ENCODE measurements at places on chromosomes 4 and X. TPM values are rescaled to one million over a fixed set of nuclear protein-coding genes. Genes with fewer than 3 reads are reported as not detected.

Gene DRD5
- total RNA-seq, result 0.13 TPM

Gene EDA
- 1.6 TPM for total RNA-seq

Gene MEPE
- total RNA-seq, result not detected

Gene TBC1D9
- 11.6 TPM for total RNA-seq

Gene MGAT4D
- not detected for total RNA-seq

DNA sequence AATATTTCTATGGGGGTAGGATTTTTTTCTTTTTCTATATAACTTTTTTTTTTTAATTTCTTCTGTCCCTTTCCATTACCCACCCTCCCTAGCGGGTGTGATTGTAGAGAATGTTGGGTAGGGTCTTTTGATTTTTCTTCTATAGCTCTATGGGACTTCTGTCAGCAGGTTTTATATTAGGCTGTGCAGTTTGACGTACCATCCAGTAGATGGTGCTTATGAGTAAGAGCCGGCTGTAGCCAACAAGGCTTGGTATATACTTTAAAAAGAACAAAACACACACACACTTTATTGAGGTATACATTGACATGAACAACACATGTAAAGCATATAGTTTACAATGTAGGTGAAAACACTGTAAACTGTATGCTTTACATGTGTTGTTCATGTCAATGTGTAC, 247.9 kb upstream of the POF1B start:
- no peaks in the 10 kb centered on the region for H3K4me1 ChIP-seq
- H3K27ac ChIP-seq, result no peak overlapping the region
- no peak overlapping the region for H3K4me3 ChIP-seq
- no peak for DNase-seq

GRCh38 chr4:112082954-112083586, 62.2 kb upstream of the FAM241A start:
- H3K4me3 ChIP-seq, result no peak overlapping the region
- no peaks in the 10 kb centered on the region for H3K27me3 ChIP-seq
- H3K4me1 ChIP-seq, result no peaks in the 10 kb centered on the region
- peak; percentile 52 for DNase-seq
- peak overlapping the region; percentile 63 for H3K27ac ChIP-seq

DNA sequence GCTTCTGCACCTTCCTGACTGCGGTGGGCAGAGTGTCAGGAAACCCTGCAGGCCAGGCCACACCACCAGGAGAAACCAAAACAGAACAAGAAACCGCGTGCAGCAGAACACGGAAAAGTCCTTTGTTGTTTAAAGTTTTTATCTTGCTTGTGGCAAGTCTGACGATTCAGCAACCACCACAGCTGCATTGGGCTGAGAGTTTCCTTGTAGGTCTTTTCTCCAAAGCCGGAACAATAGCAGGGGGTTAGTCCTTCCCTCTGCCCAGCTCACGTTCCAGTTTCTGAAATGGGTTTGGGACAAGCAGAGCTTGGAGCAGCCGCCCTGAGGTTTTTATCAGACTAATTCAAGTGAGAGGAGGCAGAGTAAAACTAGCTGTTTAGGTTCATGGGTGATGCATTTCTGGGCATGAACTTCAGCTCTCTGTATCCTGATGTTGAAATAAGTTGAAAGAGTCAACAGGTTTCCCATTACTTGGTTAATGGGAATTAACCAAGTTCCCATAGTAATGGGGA, 216.9 kb downstream of the PTTG2 start:
- no peaks in the 10 kb centered on the region for H3K27me3 ChIP-seq
- DNase-seq, result no peak
- H3K36me3 ChIP-seq, result no peaks in the 10 kb centered on the region

GRCh38 chrX:115939070-115939469, 231.5 kb upstream of the AGTR2 start:
- H3K36me3 ChIP-seq, result no peaks in the 10 kb centered on the region
- no peak overlapping the region for H3K4me3 ChIP-seq
- no peak for DNase-seq
- peaks cover 6% of the 10 kb centered on the region for H3K27me3 ChIP-seq

DNA sequence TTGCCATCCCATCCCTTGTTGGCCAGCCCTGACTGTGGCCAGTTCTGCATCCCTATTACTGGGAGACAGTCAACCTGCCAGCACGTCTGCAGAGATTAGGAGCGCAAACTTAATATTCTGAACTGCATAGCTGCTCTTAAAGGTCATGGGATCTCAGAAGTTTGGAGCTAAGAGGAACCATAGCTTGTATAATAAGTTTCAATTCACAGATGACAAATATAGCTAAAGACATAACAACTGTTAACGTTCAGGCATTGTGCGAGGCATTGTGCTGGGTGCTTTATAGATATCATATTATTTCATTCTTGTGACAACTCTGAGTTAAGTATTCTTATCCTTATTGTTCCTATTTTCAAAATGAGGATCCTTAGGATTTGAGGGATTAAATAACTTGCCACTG, 3.7 kb downstream of the SCARB2 start:
- H3K36me3 ChIP-seq, result no peaks in the 10 kb centered on the region
- DNase-seq, result no peak
- H3K4me3 ChIP-seq, result no peak overlapping the region
- H3K4me1 ChIP-seq, result peaks cover 19% of the 10 kb centered on the region

- H3K4me3 ChIP-seq, result no peak overlapping the region
- no peaks in the 10 kb centered on the region for H3K4me1 ChIP-seq
- DNase-seq, result no peak
- no peak overlapping the region for H3K27ac ChIP-seq
- H3K27me3 ChIP-seq, result no peaks in the 10 kb centered on the region
- no peaks in the 10 kb centered on the region for H3K36me3 ChIP-seq
Measured at GRCh38 chr4:41504167-41504818, 33.7 kb upstream of the LIMCH1 start.

DNA sequence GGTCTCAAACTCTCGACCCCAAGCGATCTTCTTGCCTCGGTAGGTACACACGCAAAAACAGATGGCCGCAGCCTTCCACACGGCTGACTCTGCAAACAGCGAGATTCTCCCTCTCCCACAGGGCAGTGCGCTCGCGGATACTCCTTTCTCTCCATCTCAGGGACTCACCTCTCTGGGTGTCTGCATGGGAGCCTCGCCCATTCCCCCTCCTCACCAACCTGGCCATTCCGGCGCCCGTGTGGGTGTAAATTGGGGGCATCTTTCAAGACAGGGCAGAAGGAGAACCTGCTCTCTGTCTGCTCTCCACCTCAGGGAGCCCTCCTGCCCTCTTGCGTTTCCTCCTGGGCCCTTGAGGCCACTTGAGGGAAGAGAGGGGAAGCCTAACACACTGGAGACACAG, 4.4 kb downstream of the CTAG2 start:
- H3K4me3 ChIP-seq, result no peak overlapping the region
- no peak for DNase-seq
- no peaks in the 10 kb centered on the region for H3K27me3 ChIP-seq
- no peak overlapping the region for H3K27ac ChIP-seq

DNA sequence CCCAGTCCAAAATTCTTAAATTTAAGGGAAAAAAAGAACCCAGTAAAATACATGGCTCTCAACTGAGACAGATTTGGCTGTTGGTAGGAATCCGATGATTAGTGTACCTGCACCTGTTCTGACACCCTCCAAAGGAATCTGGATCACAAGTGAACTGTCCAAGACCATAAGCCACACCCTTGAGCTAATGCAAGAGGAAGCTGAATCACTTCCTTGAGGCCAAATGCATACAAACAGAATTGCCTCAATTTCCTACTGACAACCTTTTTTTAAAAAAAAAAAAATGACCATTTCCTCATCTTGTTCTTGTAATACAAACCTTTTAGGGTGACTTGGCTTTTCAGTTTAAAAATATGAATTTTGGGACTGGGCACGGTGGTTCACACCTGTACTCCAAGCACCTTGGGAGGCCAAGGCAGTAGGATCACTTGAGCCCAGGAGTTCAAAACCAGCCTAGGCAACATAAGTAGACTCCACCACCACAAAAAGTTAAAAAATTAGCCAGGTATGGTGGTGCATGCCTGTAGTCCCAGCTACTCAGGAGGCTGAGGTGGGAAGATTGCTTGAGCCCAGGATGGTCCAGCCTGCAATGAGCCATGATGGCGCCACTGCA, 10.7 kb upstream of the FBXL5 start:
- H3K4me1 ChIP-seq, result peaks cover 4% of the 10 kb centered on the region
- no peak overlapping the region for H3K4me3 ChIP-seq
- H3K36me3 ChIP-seq, result no peaks in the 10 kb centered on the region
- peak; percentile 37 for DNase-seq
- no peak overlapping the region for H3K27ac ChIP-seq

- DNase-seq, result no peak
- no peaks in the 10 kb centered on the region for H3K27me3 ChIP-seq
- H3K27ac ChIP-seq, result no peak overlapping the region
Measured at GRCh38 chrX:789096-789495, 158.5 kb downstream of the SHOX start.

DNA sequence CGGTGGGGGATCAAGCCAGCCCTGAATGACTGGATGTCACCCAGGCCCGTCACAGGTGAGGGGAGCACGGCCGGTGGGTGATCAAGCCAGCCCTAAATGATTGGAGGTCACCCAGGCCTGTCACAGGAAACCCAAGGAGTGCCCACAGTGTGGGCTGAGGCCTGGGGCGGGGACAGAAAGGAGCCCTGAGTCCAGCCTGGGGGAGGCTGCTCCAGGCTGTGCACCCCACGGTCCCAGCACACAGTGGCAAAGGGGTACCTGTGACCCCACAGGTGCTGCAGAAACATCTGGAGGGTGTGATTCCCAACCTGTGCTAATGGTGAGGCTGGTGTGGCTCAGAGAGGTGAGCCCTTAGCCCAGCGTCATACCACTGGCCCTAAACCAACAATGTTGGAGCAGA, 6.2 kb upstream of the CPLX1 start:
- DNase-seq, result no peak
- H3K4me3 ChIP-seq, result no peak overlapping the region

- no peak within 1 kb of the TSS for H3K4me3 ChIP-seq
- H3K27me3 ChIP-seq, result no peaks in the 10 kb centered on the region
- H3K4me1 ChIP-seq, result no peaks in the 10 kb centered on the region
- no peak within 1 kb of the TSS for H3K27ac ChIP-seq
- no peaks in the 10 kb centered on the region for H3K36me3 ChIP-seq
Measured at GRCh38 chr4:168092176-168092712, at the start of gene ANXA10. ANXA10 (plus strand) TSS chr4:168092537; CDS start chr4:168092701, 164 bp downstream.

DNA sequence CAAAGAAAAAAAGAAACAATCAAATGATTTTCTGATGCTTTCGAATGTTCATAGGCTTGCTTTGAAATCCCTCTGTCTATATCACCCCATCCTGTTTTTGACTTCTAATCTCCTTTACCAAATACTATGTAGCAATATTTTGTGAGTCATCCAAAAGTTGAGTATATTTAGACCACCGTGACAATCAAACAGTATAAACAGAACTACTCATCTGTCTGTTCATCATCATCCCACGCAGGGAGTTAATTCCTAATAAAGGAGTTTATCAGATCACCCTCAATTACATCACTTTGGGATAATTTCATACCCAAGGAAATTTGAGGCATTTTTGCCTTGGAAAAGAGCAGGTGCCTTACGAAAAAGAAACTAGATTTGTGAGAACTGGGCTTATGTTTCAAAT, 212.9 kb downstream of the CBR4 start:
- no peak for DNase-seq
- no peaks in the 10 kb centered on the region for H3K36me3 ChIP-seq
- H3K27ac ChIP-seq, result no peak overlapping the region
- H3K4me1 ChIP-seq, result no peaks in the 10 kb centered on the region

- H3K4me1 ChIP-seq, result no peaks in the 10 kb centered on the region
- H3K27me3 ChIP-seq, result no peaks in the 10 kb centered on the region
- no peak for DNase-seq
- no peaks in the 10 kb centered on the region for H3K36me3 ChIP-seq
- no peak overlapping the region for H3K4me3 ChIP-seq
- no peak overlapping the region for H3K27ac ChIP-seq
Measured at GRCh38 chr4:2274320-2275043, 12.6 kb upstream of the MXD4 start.

GRCh38 chr4:123838474-123838873, 441.9 kb downstream of the SPRY1 start:
- H3K27me3 ChIP-seq, result no peaks in the 10 kb centered on the region
- H3K4me3 ChIP-seq, result no peak overlapping the region
- H3K4me1 ChIP-seq, result no peaks in the 10 kb centered on the region

DNA sequence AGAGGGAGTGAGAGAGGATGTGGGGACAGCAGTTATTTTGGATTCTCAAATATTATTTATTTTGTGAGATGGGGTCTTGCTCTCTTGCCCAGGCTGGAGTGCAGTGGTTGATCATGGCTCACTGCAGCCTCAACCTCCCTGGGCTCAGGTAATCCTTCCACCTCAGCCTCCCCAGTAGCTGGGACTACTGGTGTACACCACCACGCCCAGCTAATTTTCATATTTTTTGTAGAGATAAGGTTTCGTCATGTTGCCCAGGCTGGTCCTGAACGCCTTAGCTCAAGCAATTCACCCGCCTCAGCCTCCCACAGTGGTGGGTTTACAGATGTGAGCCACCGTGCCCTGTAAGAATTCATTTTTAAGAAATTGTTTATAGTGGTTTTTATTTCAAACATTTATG, 61.2 kb downstream of the FHDC1 start:
- no peaks in the 10 kb centered on the region for H3K36me3 ChIP-seq
- no peak for DNase-seq
- no peak overlapping the region for H3K27ac ChIP-seq
- H3K27me3 ChIP-seq, result no peaks in the 10 kb centered on the region
- peaks cover under 1% of the 10 kb centered on the region for H3K4me1 ChIP-seq

- H3K4me1 ChIP-seq, result no peaks in the 10 kb centered on the region
- H3K27ac ChIP-seq, result no peak overlapping the region
- no peak overlapping the region for H3K4me3 ChIP-seq
Measured at GRCh38 chrX:55919367-55920221, 202.0 kb downstream of the RRAGB start.

DNA sequence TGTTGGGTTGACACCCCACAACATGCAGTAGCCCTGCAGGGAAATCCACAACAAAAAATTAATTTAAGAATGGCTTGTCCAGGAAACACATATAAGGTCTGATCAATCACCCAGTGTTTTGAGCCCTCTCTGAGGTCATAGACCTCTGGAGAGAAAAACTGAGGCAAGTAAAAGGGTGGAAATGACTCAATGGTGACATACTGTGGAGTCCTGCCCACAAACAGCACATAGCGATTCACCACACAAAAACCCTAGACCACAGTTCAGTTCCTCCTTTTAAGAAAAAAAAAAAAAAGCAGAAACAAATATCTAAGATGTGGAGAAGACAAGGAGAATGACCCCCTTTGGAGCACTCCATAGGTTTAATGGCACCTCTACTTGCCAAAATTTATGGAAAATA, 2691.0 kb downstream of the PCDH7 start:
- no peaks in the 10 kb centered on the region for H3K27me3 ChIP-seq
- H3K36me3 ChIP-seq, result no peaks in the 10 kb centered on the region
- DNase-seq, result no peak
- H3K4me1 ChIP-seq, result no peaks in the 10 kb centered on the region
- no peak overlapping the region for H3K27ac ChIP-seq
- H3K4me3 ChIP-seq, result no peak overlapping the region

DNA sequence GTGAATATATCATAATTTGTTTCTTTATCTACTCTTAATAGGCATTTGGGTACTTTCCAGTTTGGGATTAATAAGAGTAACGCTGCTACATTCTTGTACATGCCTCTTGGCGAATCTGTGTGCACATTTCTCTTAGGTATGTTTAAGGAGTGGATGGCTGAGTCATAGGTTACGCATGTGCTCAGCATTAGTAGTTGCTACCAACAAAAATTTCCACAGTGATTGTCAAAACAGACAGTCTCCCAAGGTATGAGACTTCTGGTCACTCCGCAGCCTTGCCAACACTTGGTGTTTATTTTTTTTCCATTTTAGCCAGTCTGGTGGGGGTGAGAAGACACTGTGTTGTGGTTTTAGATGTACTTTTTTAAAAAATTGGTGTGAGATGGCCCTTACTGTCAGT, 44.6 kb downstream of the FGFBP1 start:
- H3K27ac ChIP-seq, result no peak overlapping the region
- no peak overlapping the region for H3K4me3 ChIP-seq
- H3K4me1 ChIP-seq, result no peaks in the 10 kb centered on the region
- H3K36me3 ChIP-seq, result no peaks in the 10 kb centered on the region
